ENCODE measurements at places on chromosomes 4 and X.

- DNase-seq: peak; percentile 84
These were observed at the start of gene CAMK2D for GRCh38 chr4:113761620-113762185. Gene CAMK2D (minus strand): TSS chr4:113761738. CDS start chr4:113761068, 670 bp downstream.

DNA sequence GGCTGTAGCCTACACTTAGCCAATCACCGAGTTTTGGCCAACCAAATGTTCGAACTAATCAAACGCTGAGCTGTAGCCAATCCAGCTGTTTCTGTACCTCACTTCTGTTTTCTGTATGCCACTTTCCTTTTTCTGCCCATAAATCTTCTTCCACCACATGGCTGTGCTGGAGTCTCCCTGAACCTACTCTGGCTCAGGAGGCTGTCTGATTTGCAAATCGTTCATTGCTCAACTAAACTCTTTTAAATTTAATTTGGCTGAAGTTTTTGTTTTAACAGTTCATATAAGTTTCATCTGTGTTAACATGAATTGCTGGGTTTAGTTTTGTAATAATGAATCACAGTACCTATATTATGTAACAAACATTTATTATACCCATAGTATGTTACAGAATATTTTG lies 160.7 kb upstream of the PCDH7 start:
- DNase-seq: no peak

DNA sequence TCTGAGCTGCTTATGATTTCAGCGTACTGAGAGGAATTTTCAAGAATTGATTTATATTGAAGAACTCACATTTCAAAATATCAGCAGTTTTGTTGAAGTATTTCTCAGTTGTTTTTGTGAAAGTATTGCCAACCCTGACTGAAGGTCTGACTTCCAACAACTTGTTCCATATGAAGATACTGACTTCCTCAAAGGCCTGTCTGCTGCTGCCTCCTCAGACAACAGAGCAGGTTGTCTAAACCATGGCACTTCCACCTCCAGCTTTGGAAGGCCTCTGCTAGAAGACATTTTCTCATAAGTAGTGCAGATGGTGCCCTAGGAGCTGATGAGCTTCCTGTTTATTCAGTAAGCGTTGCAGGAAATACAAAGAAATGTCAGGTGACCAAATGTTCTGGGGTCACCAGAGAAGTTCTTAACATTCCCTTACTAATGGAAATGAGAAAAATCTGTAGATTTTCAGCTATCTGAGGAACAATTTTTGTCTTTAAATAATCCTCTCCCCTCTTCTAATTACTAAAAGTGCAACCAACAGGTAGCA lies 28.8 kb downstream of the FGF2 start:
- DNase-seq: peak; percentile 47

DNA sequence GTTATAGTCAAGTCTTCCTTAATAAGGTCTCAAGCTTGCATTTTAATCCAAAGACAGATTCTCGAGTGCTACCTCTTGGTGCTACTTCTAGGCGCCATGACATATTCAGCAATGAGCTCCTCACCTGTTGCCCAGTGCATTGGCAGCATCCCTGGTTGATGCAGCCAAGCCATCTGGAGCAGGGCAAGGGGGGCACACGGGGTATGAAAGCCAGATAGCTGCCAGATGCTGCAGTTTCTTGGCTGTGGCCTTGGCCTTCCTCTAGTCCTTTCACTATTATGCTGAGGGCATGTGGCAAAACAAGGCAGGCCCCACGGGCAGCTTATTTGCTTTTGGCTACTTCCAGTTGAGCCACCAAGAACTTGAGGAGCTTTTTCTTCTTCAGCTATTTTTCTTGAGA lies 168.6 kb upstream of the PGRMC2 start:
- DNase-seq: peak; percentile 47

DNA sequence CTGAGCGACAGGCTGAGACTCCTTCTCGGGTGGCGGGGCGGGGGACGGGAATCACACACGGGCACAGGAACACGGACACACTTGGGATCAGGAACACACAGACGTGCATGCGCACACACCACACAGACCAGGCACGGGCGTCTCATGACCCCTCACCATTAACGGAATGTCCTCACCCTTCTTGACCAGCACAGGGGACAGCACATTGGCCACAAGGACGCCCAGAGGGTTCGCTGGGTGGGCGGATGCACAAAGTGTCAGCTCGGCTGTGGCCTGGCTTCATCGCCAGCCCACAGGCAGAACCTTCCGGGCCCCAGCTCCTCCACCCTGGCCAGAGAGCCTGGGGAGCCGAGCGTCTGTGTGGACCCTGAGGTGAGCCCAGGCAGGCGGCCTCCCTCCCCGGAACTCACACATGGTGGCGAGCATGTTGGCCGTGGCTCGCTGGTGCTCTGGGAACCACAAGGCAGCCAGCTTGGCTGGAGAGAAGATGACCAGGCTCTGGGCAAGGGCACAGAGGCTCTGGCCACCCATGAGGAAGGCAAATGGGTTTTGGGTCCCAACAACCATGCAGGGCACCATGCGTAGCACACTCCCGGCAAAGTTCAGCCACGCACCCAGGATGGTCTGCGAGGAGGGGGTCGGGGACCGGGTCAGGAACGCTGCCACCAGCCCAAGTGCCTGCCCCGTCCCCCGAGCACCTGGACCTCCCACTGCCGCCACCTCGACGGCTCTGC lies 3.1 kb downstream of the SLC49A3 start:
- DNase-seq: no peak

DNA sequence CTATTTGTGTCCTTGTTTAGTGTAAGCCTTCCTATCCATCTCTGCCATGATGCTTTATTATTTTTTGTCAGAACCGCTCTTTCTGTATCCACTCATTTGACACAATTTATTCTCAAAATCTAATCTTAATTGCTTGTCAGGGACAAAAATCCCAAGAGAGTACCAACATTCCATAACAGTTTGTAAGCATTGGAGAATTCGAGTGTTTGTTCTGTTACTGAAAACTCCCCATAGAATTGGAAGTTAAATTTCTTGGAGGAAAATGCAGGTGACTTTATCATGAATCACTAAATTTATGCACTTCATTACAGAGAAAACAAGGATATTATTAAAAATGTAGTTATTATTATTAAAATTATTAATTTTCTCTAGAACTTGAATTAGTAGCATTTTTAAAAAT lies 1986.1 kb downstream of the ARAP2 start:
- no peak for DNase-seq

- no peak for DNase-seq
These were observed 76.3 kb upstream of the ASB12 start for GRCh38 chrX:64306712-64307111.

- no peak for DNase-seq
These were observed 144.6 kb upstream of the ARHGEF9 start for GRCh38 chrX:63929608-63930007.

- DNase-seq: no peak
These were observed 41.8 kb downstream of the AASDH start for GRCh38 chr4:56345458-56345857.

GRCh38 chrX:13808865-13809264 lies 8.0 kb downstream of the GPM6B start:
- DNase-seq: no peak

GRCh38 chr4:149493492-149493891 lies 322.2 kb downstream of the IQCM start:
- DNase-seq: no peak

DNA sequence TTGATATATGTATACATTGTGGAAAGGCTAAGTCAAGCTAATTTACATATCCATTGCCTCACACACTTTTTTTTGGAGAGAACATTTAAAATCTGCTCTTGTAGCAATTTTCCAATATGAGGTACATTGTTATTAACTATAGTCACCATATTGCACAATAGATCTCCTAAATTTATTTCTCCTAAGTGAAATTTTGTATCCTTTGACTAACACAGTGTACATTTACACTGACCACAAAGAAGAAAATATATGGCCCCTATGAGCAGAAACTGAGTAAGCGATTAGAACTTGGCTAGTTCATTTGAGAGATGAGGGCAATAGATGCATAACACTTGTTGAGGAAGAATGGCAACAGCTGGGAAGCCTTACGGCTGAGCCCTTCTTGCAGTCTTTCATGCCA lies 20.3 kb upstream of the GUCY1B1 start:
- no peak for DNase-seq

- DNase-seq: no peak
These were observed 192.0 kb downstream of the PCDH7 start for GRCh38 chr4:30912098-30912714.

GRCh38 chr4:8505229-8505628 lies 64.7 kb downstream of the TRMT44 start:
- no peak for DNase-seq

GRCh38 chr4:80461412-80461811 lies 125.9 kb downstream of the CFAP299 start:
- no peak for DNase-seq

GRCh38 chr4:113869743-113870375 lies 108.3 kb upstream of the CAMK2D start:
- DNase-seq: no peak

DNA sequence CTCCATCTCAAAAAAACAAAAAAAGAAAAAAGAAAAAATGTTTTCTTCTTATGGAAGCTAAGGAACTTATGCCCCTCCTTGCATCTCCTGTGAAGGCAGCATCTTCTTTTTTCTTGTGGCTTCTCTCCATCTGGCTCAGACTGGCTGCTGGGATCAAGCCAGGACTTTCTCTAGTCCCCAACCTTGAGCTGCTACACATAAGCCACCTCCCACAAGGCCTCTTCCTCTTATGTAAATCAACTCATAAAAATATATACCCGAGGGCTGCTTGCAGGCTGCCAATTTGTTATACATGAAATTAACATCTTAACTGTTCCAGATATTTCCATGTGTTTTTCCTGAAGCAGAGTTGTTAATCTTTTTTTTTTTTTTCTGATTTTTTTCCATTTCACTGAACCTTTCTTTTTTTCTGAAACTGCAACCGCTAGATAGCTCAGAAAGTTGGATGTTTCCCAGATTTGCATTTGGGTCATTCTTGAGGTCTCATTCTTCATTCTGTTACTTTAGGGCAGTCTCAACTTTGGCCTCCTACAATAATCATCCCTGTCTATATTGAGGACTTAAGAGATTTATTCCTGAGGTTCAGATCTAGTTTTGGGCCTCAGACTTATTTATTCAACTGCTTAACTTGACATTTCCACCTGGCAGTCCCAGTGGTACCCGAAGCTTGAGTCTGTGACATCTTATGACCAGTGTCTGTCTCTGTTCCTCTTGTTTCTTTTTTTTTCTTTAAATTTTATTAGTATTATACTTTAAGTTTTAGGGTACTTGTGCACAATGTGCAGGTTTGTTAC lies 10.3 kb downstream of the SNX25 start:
- no peak for DNase-seq

GRCh38 chr4:180618396-180618795 lies 1624.8 kb upstream of the TENM3 start:
- DNase-seq: no peak

- no peak for DNase-seq
These were observed 1.2 kb downstream of the RAB9B start for GRCh38 chrX:103830848-103831247.

GRCh38 chr4:10123227-10124101 lies 6.9 kb upstream of the WDR1 start:
- DNase-seq: no peak

DNA sequence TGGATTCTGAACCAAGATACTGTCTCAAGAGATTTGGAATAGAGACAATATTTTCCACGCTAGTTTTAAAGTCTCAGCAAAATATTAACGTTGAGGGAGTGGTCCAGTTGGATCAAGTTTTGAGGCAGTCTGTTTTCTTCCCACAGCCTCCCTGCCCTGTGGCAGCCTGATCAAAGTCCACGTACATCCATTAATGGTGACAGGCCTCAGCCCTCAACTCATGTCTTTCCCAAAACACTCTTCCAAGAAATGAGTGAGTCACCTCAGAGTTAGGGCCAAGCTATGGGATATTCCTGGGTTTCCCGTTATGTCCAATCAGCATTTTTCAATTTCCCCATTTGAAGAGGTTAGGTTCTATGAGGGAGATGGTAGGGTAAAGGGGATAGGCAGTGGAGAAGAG lies 28.5 kb downstream of the EGFL6 start:
- DNase-seq: no peak
